ENCODE measurements at places on chromosomes 4 and X.

DNA sequence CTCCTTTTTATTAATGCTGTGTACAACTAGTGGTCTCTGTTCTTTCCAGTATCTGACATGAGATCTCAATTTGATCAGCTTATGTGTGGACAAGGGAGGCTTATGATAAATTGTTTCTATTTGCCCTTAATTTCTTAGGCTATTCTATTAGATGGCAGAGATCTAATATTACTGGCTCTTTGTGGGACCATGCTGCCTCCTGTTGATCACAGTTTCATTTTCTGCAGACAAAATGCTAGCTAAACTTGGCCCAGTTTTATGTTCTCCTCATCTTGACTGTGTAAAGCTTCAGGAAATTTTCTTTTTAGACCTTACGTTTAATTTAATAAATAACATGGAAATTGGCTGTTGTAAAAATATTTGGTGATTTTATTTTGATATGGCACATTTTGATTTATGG lies 627.1 kb upstream of the AADAT start:
- no peak for DNase-seq

- no peak for DNase-seq
Measured at GRCh38 chrX:70016513-70016912, 33.2 kb downstream of the AWAT2 start.

GRCh38 chr4:42167709-42168108 lies 15.3 kb upstream of the BEND4 start:
- no peak for DNase-seq

DNA sequence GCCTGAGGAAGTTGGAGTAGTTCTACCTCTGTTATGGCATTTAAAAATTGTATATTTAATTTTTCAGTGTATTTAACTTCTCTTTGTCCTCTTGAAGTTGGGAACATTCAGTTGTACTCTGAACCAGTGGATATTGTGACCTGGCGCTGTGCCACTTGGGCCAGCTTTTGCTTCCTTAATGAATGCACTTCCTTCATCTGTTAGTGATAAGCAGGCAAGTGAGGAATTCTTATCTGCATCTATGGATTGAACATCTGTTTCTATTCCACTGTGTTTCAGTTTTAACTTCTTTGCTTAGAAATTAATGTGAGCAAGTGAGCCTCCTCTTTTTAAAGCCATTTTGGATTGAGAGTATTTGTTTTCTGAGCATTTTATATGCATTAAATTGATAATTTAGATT lies 128.3 kb downstream of the UCHL1 start:
- no peak for DNase-seq

DNA sequence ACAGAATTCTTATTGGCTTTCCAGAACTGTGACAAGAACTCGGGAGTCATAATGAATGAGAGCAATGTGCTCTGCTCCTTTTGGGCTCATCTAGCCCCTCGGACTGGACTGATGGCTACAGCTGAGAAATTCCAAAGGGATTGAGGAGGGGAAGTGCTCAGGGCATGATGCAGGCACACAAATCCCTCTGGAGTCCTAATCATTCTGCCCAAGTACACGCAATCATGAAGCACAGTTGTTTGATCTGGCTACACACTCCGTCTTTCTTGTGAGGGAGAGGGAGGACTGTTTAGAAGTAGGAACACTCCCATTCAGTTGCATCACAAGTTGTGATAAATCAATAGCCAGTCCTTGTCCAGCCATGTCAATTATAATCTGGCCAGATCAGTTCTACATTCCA lies 237.5 kb downstream of the COL25A1 start:
- no peak for DNase-seq

DNA sequence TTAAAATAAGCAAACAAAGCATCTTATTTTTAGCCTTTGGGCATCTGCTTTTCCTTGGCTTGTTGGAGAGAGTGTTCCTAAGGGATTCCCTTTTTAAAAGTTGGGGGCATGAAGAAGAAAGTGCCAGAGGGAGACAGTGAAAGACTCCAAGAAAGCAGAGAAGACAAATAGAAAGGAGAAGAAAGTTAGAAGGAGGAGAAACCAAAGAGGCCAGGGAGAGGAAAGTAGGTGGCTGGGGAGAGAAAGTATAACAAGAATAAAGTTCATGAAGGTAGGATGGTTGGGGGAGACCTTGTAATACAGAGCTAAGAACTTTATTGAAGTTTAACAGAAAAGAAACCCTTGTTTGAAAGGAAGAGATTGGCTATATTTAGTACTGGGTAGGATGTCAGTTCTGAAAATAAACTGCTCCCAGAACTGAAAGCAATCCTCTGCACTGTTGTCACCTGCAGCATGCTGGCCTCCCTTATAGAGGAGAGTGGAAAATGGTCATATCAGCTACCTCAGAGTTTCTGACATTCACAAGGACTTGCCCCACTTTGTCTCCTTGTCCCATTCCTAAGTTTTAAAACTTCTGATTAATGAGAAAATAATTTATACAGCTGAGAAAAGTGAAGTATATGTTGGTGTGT lies 125.3 kb upstream of the VAMP7 start:
- no peak for DNase-seq

GRCh38 chr4:68283714-68284113 lies 38.2 kb upstream of the TMPRSS11B start:
- no peak for DNase-seq

- no peak for DNase-seq
Measured at GRCh38 chr4:94208266-94208665, 601 bp downstream of the SMARCAD1 start.

- DNase-seq: no peak
Measured at GRCh38 chr4:77151241-77151640, 5.8 kb upstream of the CCNG2 start.

- DNase-seq: no peak
Measured at GRCh38 chrX:154403192-154403591, 5.0 kb downstream of the RPL10 start.

- DNase-seq: no peak
Measured at GRCh38 chrX:148599404-148599803, 99.0 kb downstream of the AFF2 start.

- no peak for DNase-seq
Measured at GRCh38 chr4:23877758-23878229, 12.1 kb downstream of the PPARGC1A start.

- DNase-seq: no peak
Measured at GRCh38 chrX:52118262-52118661, 49.3 kb upstream of the MAGED4B start.

GRCh38 chr4:94536649-94537469 lies 85.1 kb downstream of the PDLIM5 start:
- no peak for DNase-seq

DNA sequence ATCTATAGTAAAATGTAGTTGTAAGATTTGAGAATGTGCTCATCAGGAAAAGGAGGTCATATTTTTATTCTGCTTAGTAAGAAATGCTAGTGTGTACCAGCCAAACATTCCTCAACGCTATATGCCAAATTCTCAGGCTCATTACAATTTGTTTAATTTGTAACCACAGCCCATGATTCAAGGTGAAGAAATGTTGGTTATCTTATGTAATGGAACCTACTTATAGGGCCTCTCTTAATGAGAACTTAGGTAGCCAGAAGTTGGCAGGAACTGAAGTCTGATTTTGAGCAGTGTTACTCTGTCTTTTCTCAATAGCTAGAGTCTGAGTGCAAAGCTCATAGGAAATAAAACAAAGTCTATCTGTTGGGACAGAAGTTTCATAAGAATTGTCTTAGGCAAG lies 595.0 kb downstream of the GLUD2 start:
- no peak for DNase-seq

GRCh38 chrX:140764401-140764919 lies 54.9 kb downstream of the LINC00632 start:
- DNase-seq: peak; percentile 59

DNA sequence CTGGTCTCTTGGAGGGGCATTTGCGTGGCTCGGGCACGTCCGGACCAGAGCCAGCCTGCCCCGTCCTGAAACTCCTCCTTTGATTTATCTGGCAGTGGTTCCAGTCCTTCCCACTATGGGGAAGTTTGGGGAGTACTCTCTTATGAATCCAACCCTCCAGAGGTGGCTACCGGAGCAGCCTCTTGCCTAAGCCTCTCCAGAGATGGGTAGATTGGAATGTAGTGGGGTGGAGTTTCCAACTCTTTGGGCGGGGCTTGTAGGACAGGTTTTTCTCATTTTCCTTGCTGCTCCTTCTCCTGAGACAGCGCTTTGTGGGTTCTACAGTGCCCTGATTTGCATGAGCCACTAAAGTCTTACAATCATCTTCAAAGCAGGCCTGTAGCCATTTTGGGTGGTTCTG lies 60.1 kb upstream of the XAGE1B start:
- DNase-seq: no peak

- DNase-seq: no peak
Measured at GRCh38 chr4:139042981-139043460, 27.4 kb downstream of the NOCT start.

- no peak for DNase-seq
Measured at GRCh38 chrX:118698516-118699170, 28.8 kb upstream of the IL13RA1 start.

DNA sequence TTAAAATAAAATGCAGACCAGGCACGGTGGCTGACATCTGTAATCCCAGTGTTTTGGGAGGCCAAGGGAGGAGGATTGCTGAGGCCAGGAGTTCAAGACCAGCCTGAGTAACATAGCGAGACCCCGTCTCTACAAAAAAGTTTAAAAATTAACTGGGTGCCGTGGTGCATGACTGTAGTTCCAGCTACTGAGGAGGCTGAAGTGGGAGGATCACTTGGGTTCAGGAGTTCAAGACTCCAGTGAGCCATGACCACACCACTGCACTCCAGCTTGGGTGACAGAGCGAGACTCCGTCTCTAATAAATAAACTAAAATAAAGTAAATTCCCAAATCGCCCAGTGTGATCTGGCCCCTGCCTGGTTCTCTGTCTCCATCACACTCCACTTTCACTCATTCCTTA lies 43.7 kb downstream of the TENM3 start:
- DNase-seq: no peak

DNA sequence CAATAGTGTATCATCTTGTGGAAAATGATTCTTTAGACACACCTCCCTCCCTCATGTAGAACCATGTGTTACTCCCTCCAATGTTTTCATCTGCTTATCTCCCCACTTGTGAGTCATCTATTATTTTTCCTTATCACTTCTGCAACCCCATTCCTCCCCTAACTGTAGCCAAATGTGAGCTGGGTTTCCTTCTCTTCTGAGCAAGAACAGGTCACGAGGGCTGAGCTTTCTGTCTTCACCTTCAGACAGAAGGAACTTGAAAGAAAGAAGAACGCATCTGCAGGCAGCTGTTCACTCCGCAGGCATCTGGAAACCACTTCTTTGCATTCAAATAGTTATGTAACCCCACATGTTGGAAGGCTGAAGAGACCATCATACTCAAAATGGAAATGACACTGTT lies 1.8 kb downstream of the PPP1R2C start:
- no peak for DNase-seq

DNA sequence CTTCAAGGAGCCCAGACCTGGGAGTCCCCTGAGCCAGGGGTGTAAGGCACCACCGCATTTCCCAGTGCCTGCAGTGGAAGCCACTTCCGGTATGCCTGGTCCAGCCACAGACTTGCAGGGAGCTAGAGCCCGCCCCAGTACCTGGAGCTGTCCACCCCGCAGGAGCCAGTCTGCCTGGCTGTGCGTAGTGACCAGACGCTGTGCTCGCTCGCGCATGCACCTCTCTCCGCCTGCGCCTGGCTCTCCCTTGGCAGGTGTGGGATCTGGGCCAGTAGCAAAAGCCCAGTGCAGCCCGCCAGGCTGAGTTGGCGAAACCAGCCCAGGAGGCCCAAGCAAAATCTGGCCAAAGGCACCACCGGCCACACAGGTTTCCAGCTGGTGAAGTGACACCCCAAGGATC lies 973.7 kb upstream of the AGA start:
- DNase-seq: no peak

- DNase-seq: no peak
Measured at GRCh38 chrX:45068569-45068968, 132.1 kb downstream of the DIPK2B start.

- no peak for DNase-seq
Measured at GRCh38 chr4:78937837-78938236, 1.4 kb downstream of the PAQR3 start.

DNA sequence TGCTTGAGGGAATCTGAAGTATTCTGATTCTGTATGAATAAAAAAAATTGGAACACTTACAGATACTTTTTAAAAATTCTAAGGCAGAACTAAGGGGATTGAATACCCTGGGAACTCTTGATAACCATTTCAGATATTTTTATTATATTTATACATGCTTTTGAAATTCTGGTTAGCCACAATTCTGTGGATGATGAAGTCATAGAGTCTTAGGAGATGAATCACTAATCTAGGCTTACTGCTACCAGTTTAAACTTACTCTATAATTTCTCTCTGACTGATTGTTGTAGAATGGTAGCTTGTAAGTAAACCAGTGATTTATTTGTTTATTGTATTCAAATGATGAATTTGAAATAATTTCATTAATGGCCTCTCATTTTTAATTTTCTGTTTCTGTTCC lies 11.4 kb upstream of the SLAIN2 start:
- DNase-seq: no peak

DNA sequence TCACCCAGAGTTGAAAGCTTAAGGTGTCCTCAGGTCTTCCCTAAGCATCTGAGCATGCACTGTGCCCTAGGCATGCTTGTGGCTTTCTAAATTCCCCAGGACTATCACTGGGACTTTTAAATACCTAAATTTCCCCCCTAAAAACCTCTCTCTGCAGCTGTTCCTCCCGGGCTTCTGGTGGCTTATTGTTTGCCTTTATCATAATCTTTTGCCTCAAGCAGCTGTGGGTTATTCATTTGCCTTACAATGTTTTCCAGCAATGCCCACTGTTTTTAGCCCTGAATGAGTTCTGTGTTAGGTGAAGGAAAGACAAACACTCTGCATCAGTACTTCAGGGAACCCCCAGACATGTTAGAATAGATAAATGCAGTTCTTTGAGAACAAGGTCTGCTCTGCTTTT lies 455.0 kb downstream of the ZIC3 start:
- no peak for DNase-seq

GRCh38 chr4:85952972-85953650 lies 406.7 kb downstream of the MAPK10 start:
- DNase-seq: no peak

GRCh38 chrX:31580227-31580626 lies 508.4 kb upstream of the FTHL17 start:
- no peak for DNase-seq

DNA sequence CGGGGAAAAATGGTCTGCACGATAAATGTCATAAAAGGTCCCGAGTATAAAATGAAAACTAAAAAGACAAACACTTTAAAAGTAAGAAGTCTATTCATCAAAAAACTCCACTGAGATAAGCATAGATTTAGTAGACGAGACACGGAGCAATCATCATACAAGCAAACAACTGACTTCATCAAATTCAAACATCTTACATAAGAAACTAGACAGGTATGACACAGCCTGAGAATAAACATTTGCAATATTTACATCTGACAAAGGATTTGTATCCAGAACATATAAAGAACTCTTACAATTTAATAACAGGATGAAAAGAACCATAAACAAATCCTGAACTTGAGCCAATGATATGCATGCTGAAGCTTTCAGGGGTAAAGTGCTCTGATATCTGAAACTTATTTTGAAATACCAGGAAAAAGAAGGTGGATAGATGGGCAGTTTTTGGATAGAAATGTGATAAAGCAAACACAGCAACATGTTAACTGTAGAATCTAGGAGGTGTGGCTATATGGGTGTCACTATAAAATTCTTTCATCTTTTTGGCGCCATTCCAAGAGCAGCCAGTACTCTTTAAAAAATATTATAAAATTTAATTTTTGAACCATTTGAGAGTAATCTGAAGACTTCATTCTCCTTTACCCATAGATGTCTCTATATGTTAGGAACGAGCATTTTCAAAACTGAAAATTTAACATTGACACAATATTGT lies 12.0 kb downstream of the MPP1 start:
- no peak for DNase-seq
